ENCODE measurements at places on chromosomes 3 and 15.
A peak's percentile ranks its signal among the peaks of the same experiment; 100 is the strongest.

GRCh38 chr15:24075420-24076089 lies 388.4 kb upstream of the NDN start:
- DNase-seq = no peak

DNA sequence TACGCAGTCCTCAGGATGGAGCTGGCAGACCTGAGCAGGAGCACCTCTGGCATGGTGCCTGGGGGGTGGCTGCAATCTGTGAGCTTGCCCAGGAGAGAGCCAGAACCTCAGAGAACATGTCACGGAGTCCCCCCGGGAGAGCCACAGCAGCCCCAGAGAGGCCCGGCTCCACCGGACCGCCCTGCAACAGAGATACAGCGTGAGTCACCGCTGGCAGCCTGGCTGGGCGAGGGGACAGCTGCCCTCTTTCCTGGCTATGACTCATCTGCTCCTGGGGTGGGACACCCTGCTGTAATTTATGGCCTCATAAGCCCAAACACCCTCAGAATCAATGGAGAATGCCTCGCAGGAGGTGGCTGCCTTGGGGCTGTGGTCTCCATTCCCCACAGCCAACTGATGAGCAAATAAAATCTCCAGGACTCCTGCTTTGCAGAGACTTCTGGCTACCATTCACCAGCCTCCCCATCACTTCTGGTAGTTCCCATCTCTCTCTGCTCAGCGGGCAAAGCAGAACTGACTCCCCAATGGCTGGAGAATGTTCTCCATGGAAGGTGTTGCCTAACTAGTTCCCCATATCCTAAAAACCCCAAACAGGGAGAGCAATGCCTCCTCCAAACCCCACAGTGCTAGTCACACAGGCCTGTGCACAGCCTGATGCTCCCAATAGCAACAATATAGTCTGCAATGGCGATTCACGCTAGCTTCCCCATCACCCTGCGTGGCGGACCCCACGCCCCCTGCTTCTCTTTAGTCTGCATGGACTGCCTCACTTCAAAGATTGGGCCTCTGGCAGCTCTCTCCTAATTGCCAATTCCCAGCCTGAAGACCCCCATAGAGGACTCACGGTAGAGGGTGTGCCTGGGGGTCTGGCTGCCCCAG lies 21.6 kb downstream of the ACSBG1 start:
- peak; percentile 79 for DNase-seq

GRCh38 chr3:134892761-134893160 lies 97.7 kb downstream of the EPHB1 start:
- DNase-seq = no peak

DNA sequence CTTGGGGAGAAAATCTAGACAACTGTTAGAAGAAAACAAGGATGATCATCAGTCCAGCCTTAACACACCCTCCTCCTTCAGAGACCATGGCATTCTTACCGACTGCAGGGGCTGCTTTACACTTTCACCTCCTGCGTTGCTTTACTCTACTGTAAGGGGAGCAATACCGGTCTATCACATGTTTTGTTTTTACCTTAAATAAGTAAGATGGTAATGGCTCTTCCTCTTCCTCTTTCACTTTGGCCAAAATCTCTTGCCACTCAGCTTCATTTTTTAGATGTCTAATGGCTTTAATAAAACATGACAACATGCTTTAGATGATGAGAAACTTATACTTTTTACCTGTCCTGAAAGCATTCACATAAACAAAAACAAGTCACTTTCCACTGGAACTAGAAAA lies 33.4 kb upstream of the STIMATE start:
- DNase-seq = no peak

GRCh38 chr15:47293466-47294162 lies 423.7 kb upstream of the SEMA6D start:
- DNase-seq = peak; percentile 26

- peak; percentile 54 for DNase-seq
These were observed 308.4 kb downstream of the PDCD6IP start for GRCh38 chr3:34106879-34107278.

DNA sequence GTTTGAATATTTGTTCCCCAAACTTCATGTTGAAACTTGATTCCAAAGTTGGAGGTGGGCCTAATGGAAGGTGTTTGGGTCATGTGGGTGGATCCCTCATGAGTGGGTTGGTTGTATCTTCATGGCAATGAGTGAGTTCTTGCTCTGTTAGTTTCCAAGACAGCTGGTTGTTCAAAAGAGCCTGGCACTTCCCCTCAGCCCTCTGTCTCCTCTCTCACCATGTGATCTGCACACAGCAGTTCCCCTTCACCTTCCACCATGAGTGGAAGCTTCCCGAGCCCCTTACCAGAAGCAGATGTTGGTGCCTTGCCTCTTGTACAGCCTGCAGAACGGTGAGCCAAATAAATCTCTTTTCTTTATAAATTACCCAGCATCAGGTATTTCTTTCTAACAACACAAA lies 327.1 kb upstream of the SLCO3A1 start:
- no peak for DNase-seq

GRCh38 chr3:150033721-150034120 lies 63.0 kb upstream of the PFN2 start:
- DNase-seq = no peak

GRCh38 chr3:40930131-40930538 lies 269.2 kb upstream of the CTNNB1 start:
- DNase-seq = no peak

DNA sequence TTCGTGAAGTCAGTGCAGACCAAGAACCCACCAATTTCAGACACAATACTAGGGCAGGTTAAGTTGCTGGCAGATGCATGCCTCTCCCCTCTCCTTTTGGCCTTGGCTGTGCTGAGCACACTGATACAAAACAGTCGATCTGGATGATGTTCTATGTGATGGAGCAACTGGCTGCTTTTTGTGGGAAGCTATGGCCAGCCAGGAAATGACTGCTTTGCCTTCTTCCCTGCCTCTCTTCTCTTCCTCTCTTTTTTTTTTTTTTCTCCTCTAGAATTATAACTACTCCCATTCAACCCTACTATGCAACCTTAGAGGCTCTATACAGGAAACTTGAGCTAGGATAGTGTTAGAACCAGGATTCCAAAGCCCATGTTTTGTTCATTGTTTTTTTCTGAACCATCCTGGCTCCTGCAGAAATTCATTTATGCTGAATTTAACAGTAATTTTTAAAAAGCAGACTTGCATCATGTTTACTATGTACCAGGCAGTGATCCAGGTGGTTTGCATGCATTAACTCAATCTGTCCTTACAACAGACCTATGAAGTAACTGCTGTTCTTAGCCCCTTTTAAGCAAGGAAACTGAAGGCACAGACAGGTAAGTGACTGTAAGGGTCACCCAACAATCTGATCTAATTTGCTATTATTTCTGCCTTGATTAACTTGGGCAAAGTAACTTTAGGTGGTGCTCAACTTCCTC lies 62.9 kb downstream of the PLD1 start:
- DNase-seq = no peak

DNA sequence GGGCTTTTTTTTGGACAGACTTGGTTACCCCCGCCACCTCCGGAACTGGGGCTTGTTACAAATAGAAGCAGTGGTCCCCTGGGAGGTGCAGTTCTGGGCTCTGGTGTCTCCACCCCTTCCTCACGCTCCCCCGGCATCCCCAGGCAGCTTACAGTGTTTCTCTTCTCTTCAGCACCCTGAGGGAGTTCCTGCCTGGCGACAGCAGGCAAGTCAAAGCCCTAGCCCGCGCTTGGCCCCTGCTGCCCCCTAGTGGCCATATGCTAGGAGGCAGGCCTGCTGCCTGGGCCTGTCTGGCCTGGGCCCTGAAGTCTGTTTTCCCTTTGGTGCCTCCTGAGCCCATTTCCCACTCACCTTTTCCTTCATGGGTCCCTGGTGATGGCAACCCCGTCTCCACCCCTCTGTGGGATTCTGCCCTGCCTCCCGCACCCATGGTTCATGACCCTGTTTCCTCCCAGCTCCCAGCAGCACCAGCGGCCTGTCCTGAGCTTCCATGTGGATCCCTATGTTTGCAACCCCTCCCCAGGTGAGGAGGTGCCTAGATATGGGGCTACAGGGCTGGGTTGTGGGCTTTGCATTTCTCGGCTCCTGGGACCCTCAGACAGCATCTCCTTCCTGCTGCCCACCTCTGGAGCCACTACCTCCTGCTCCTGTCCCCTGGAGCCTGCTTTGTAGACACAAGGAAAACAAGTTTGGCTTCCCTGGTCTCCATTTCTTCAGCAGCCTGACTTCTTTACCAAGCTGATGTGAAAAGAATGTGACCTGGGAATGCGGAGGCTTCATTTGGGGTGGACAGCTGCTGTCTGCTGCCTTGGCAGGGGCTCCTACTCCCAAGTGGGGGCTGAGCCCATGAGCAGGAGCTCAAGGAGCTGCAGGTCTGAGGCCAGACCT lies 2.2 kb downstream of the SNX22 start:
- DNase-seq = peak; percentile 94

GRCh38 chr15:55407498-55408011 lies 604 bp downstream of the CCPG1 start:
- DNase-seq = no peak

- no peak for DNase-seq
These were observed 108.9 kb upstream of the ETV5 start for GRCh38 chr3:186217820-186218164.

- DNase-seq = no peak
These were observed 17.0 kb downstream of the EMC3 start for GRCh38 chr3:9969632-9970019.

DNA sequence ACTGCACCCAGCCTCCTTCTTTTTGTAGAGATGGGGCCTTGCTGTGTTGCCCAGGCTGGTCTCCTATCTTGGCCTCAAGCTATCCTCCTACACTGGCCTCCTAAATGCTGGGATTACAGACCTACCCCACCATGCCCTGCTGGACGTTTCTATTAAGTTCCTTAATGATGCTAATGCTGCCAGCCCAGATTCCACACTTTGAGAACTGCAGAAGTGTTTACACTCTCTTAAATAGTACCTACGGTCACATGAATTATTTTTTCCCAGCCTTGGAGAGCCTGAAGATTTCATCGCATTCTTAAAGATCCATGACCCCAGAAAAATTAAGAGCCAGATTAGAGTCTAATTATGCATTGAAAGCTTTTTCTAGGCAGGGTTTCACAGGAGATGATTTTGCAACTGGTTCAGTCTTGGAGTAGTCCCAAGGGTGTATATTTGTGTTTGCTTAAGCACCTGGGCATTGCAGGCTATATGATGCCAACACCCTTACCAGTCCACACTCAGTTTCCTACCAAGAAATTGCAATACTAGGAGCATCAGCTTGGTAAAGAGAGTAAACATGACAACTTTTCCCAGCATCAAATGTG lies 36.6 kb downstream of the TM4SF4 start:
- DNase-seq = no peak

GRCh38 chr3:154294016-154294415 lies 30.3 kb downstream of the DHX36 start:
- no peak for DNase-seq

GRCh38 chr3:151827816-151828215 lies 13.9 kb downstream of the AADAC start:
- no peak for DNase-seq

DNA sequence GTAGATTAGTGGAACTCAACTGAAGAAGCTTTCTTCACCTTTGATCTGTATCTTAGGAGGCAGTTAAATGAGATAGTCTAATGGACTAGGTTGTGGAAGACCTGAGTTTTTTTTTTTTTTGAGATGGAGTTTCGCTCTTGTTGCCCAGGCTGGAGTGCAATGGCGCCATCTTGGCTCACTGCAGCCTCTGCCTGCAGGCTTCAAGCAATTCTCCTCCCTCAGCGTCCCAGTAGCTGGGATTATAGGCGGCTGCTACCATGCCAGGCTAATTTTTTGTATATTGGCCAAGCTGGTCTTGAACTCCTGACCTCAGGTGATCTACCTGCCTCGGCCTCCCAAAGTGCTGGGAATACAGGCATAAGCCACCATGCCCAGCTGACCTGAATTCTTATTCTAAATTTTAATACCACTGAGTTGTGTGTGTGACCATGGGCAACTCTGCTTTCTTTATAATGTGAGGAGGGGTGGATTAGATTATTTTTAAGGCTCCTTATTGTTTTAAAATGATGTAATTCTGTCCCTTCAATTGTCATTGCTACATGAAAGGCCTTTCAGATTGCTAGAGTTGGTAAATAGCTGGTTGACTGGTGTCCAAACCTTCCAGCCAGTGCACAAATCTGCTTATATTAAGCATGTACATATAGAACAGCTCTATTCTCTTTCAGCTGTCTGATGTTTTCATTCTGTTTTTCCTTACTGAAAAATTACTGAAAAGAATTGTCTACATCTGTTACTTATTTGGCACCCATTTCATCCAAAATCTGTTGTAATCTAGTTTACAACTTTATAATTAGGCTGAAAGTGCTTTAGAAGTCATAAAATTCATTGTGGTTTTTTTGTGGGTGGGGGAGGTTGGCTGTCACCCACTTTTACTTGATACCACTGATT lies 2.3 kb downstream of the LNP1 start:
- DNase-seq = no peak

GRCh38 chr3:153976891-153977554 lies 144.2 kb upstream of the ARHGEF26 start:
- no peak for DNase-seq

DNA sequence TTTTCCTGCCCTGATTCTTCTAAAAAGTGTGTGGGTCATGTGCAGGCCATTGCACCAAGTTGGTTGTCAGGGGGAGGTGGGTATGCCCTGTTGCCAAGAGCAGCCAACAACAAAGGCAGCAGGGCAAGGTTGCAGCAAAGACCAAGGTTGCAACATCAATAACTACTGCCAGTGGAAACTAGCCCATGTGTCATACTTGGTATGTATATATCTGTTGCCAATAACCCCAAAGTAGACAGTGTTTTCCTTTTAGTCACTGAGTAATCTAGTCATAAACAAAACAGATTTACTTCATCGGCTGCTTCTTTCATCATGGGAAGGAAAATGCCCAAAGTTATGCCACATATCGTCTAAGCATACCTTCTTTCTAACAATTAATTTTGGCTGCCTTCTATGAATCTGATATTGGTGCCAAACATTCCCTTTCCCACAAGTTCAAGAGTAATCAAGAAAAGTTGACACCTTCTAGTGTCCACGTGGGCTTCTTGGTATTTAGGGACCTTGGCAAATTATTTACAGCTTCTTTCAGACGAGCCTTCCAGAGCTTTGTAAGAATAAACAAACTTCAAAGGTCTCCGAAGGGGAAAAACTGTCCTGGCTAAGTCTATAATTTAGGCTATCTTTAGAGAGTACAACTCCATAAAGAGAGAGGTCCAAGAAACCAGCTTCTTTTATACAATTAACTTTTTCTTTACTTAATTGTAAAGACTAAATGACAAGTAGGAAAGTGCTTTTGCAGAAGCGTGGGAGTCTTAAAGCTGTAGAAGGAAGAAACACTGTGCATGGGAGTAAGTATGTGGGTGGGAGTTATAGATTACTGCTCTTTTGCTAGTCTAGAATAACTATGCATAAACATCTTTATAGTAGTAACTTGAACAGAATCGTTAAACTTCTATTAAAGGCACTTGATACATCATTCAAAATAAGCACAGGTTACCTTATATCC lies 10.0 kb upstream of the MBNL1 start:
- no peak for DNase-seq
